ENCODE measurements at places on chromosomes 12 and 14.

- DNase-seq = no peak
Measured at GRCh38 chr12:1007994-1008393, 17.0 kb downstream of the ERC1 start.

DNA sequence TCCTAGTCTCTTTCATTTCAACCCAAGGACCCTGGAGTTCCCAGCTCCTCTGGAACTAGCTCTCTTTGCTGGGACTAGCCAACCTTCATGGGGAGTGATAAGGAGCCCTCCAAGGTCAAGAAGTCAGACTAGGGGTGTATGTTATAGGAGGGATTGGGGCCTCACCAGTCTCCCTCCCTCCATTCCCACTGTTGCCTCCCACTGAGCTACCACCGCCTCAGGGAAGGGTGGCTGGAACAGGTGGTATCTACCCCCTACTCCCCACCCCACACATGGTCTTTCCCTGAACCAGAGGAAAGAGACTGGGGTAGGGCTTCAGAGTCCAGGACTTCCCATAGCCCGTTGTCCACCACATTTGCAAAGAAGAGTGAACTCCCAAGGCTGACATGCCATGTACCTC, 2.4 kb downstream of the ERBB3 start:
- no peak for DNase-seq

GRCh38 chr12:6729186-6729585, 5.3 kb downstream of the COPS7A start:
- no peak for DNase-seq

DNA sequence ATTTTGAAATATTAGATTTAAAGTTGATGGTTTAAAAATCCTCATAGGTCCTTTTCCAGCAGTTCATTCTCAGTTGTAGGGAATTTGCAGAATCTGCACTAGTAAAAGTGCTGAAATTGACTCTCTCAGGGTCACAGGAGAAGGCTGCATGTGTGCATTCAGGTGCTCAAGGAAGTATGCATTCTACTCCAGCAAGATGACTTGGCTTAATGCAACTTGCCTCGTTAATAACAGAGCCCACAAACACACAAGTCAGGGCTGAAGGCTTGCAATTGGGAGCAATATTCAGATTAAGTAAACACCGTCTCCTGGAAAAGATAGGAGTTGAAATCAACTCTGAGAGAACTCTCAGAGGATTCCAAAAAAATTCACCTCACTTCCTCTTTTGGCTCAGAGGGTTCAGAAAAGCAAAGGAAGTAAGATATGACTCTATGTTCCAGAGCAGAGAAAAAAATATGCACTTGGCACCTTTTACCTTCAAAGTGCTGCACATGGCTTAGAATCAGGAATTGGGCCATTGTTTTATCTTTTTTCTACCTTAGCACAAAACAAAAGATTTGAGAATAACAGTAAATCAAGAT, 406.3 kb upstream of the DCN start:
- DNase-seq = no peak

DNA sequence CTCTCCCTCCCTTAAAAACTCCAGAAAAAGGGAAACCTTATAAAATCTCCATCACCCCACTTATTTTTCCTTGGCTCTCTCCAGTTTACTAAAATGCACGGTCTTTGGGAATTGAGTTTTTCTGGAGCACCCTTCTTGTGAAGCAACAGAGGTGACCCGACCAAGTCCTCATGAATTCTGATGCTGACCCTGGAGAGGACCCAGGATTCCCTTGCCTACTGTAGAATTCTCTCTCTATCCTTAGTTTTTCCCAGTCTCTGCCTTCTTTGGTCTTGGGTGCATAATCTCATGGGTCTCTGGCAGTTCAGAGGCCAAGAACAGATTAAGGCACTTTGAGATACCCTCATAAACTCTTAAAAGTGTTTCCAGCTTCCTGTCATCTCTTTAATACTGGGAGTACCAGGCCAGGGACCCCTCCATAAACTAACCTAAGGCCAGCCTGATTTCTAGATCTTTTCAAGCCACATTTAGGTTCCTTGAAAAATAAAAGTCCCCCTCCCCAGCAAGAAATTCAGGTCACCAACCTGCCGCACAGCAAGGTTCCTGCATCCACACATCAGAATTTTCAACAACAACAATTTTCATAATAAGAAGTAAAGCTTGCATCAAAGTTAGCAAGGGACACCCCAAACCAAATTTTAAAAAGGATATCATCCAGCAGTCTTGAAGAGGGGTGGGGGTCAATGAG, 5.1 kb upstream of the HOXC4 start:
- no peak for DNase-seq

GRCh38 chr14:55718551-55718950, 138.5 kb downstream of the KTN1 start:
- DNase-seq = no peak

DNA sequence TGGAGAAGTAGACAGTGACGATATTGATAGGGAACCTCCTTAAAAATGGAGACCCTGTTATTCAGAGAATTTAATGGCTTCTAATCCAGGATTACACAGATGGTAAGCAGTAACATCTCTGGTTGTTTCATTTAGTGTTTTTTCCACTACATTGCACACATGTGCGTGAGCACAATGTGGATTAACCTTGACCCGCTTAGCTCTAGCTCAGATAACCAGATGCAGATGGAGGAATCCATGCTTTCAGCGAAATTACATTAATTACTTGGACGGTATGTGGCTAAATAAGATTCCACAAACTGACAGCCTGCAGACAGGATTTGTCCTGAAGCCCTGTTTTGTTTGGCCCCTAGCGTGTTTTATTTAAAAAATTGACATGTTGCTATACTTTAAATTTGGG, 378.4 kb downstream of the CCDC91 start:
- DNase-seq = no peak

- DNase-seq = no peak
Measured at GRCh38 chr14:102351023-102351422, 11.7 kb downstream of the CINP start.

DNA sequence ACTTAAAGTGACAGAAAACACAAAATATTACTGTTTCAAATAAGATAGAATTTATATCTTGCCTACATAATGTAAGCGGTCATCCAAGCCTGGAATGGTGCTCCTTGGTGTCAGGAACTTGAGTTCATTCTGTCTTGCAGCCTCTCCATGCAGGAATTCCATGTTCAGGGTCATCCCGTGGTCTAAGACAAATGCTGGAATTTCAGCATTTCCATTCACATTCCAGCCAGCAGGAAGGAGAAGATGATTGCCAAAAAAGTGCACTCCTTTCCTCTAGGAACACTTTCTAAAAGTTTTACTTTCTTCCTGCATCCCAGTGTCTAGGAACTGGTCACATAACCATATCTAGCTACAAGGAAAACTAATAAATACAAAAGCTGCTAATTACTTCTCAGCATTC, 106.3 kb downstream of the PTPRO start:
- no peak for DNase-seq

DNA sequence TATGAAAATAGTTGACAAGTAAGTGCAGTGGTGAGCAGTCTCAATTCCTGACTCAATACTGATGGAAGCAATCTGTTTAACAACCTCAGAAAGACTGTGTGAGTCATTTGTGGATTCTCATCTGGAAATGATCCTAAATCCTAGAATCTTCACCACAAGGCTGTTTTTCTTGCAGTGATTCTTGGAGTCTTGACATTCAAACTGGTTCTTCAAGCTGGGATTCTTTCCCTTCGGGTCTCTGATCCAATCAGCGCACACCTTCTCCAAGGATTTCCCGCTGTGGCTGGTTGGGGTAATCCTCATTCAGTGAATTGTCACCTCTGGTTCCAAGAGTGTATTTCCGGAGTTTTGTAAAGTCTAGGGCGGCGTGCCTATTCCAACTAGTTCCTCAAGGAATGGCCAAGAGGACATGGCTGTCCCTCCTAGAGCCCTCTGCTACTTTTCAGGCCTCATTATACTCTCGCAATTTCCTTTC, 37.7 kb upstream of the FOXJ2 start:
- DNase-seq = no peak

GRCh38 chr14:101474563-101475455, 86.5 kb upstream of the DIO3 start:
- DNase-seq = no peak

GRCh38 chr12:25065035-25065434, 116.1 kb upstream of the BCAT1 start:
- DNase-seq = no peak

- DNase-seq = no peak
Measured at GRCh38 chr12:69897744-69898143, 72.7 kb downstream of the MYRFL start.

GRCh38 chr14:96688629-96689028, 108.6 kb upstream of the VRK1 start:
- DNase-seq = no peak

- DNase-seq = no peak
Measured at GRCh38 chr14:38930022-38930421, 173.0 kb downstream of the SEC23A start.

DNA sequence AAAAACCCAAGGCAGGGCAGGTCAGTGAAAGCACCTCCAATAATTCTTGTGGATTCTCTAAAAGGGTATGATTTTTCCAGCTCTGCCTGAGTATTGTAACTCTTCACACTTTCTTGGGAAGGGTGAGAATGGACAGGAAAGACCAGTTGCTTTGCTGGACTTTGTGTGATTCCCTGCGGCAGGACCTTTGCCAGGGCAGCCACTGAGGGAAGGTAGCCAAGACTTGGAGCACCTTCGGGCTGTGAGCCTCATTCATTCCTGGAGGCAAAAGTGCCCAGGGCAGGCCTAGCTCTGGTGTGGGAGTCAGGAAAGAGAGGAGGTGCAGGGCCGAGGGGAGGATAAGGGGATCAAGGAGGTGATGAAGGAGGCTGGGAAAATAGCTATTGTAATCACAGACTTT, 80.2 kb downstream of the VCPKMT start:
- no peak for DNase-seq

GRCh38 chr14:68268197-68268596, 448.6 kb downstream of the RAD51B start:
- no peak for DNase-seq

- no peak for DNase-seq
Measured at GRCh38 chr12:113844495-113845210, 121.5 kb downstream of the RBM19 start.

DNA sequence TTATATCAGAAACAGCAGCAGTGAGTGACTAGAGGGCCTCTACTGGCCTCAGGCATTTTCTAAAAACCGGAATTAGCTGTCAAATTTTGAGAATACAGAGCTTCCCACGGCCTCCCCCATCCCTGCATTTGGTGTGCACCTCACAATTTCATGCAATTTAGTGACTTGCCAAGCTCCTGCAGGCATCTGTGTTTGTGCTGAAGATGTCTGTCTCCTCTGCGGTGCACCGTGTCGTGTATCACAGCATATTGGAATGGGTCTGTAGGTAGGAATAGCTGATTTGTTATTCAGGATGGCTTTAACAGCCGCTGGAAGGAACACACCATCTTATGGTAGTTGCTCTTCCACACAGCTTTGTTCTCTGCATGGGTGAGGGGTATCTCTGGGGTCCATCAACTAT, 140.3 kb downstream of the SSPN start:
- DNase-seq = no peak

GRCh38 chr12:39426636-39427240, 16.2 kb downstream of the KIF21A start:
- no peak for DNase-seq

DNA sequence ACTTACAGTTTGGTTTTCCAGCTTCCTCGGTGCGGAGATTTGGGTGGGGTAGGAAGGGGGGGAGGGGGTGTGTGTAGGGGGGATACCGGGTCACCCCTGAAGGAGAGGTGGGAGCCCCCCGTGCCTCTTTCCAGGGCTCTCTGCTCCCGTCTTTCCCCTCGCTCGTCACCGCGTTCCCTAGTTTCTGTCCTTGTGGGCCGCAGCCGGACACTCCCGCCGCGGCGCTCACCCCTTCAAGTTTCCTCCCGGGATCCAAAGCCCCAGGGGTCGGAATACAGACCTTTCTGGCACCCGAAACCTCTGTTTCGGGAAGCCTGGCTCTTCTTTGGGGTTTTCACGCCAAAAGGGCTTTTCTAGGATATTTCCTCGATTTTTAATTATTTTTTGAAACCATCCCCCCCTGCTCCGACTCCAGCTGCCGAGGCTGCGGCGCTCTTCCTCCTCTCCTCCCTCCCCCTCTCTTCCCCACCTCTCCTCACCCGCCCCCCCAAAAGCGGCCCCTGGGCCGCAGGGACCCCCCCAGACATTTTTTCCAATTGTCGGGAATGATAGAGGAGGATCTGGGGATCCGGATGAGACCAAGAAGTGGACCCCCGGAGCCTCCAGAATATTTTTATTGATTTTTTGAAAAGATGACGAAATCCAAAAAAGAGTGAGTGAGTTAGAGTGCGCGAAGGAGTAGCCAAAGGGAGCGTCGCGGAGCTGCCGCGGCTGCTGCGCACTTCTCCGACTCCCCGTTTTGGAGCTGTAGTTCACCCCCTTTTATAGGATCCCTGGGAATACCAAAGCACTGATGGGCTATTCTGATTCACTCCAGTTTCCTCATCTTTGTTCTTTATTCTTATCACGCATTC, 1.7 kb downstream of the CCND2 start:
- DNase-seq = no peak

- DNase-seq = no peak
Measured at GRCh38 chr14:63656194-63656593, 14.5 kb upstream of the WDR89 start.

GRCh38 chr12:23221066-23221465, 596.1 kb downstream of the ETNK1 start:
- no peak for DNase-seq

GRCh38 chr14:84129941-84130340, 1400.0 kb upstream of the FLRT2 start:
- DNase-seq = no peak

- no peak for DNase-seq
Measured at GRCh38 chr12:87368259-87368658, 660.9 kb downstream of the C12orf50 start.

GRCh38 chr12:6280672-6281071, 29.8 kb upstream of the PLEKHG6 start:
- no peak for DNase-seq

GRCh38 chr14:73462815-73463214, 4.5 kb upstream of the NUMB start:
- no peak for DNase-seq

- DNase-seq = no peak
Measured at GRCh38 chr14:72680853-72681640, 212.9 kb downstream of the DPF3 start.

DNA sequence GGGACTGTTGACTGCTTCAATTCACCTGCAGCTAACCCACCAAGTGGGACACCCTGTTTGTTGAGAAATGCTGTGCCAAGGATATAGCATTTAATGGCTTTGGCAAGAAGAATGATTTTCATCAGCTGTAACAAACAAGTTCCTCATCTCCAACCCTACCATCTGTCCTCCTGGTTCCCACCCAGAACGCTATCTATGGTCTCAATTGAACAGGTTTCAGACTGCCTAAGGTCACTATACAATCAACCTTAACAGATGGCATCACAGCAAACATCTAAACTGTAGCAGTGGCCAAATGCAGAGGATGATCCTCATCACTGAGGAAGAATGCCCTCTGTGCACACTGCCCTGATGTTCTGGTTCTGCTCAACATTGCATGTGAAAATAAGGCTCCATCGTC, 546.2 kb upstream of the FOXG1 start:
- no peak for DNase-seq
